ENCODE measurements at places on chromosomes 3 and 15. TPM values are rescaled to one million over a fixed set of nuclear protein-coding genes. Genes with fewer than 3 reads are reported as not detected.

DNA sequence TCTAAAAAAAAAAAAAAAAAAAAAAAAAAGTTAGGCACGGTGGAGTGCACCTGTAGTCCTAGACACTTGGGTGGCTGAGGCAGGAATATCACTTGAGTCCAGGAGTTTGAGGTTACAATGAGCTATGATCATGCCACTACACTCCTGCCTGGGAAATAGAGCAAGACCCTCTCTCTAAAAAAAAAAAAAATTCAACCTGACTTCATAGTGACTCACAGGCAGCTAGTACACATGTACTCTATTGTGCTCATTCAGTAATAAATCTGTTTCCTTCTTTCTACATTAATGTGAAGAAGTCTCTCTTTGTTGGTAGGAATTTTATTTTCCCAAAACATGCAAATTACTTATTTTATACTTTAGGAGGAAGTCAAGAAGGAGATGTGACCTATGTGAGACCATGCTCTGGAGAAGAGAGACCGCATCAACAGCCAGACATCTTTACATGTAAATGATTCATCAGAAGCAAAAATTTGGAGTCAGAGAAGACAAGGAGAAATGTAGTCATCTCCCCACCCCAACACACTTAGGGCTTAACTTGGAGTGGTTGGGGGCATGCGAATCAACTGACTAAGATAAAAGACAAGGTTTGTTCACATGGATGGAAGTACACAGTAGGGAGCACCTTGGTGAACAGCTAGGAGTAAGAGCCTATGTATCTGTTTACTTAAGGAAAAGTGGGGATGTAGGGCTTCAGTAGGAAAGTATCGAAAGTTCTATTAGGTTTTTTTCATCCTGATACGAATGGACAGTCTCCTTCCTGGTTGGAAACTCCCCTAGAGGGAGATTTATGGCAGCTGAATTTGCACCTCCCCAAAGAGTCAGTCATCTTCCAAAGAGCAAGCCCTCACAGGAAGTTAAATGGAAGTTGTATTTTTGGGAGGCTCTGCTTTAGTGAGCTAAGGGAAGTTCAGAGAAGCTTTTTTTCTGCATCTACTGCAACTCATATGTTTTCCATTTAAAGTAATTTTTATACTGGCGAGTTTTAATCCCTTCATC is 23.0 kb upstream of the NMD3 start:
- no peak for DNase-seq
- no peak overlapping the region for H3K27ac ChIP-seq
- H3K36me3 ChIP-seq: no peaks in the 10 kb centered on the region
- H3K4me3 ChIP-seq: no peak overlapping the region
- no peaks in the 10 kb centered on the region for H3K4me1 ChIP-seq

DNA sequence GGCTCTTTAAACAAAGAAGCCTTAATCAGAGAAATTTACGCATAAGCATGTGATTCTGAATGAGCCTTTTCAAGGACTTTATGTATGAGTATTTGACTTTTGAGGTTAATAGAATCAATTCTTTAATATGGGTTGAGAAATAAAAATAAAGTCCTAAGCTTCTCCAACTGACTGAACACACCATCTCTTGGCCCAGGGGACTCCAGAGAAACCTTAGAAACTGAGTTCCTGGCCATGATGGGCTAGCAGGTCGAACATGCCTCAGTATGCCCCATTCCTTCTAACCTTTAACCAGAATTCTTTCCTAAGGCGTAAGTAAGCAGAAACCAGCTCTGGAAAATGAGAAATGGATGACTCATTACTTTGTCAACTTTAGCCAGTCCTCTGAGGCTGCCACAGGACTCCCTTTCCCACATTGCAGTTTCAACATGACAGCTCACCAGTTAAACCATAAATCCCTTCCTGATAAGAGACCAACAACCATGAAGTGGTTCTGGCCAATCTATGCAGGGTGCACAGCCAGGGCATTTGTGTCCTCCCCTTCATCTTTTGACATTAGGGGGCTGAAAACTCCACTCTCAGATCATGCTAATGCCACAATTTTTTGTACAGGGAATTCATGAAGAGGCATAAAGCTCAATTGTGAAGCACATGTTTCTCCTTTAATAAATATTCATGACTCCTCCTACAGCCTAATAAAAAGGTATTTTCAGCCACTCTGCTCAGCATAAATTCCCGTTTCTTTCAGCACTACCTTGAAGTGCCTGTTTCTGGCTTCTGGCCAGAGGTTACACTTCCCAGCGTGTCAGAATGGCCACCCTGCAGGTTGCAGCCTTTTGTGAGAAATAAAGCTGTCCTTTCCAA is 33.3 kb downstream of the TM4SF18 start:
- H3K4me3 ChIP-seq: no peak overlapping the region
- peaks cover 8% of the 10 kb centered on the region for H3K36me3 ChIP-seq
- peak overlapping the region; percentile 96 for H3K27ac ChIP-seq
- H3K27me3 ChIP-seq: no peaks in the 10 kb centered on the region
- no peak for DNase-seq

- no peak overlapping the region for H3K27ac ChIP-seq
- no peaks in the 10 kb centered on the region for H3K36me3 ChIP-seq
- H3K4me3 ChIP-seq: no peak overlapping the region
Measured at GRCh38 chr3:108320746-108321350, 24.5 kb downstream of the HHLA2 start.

DNA sequence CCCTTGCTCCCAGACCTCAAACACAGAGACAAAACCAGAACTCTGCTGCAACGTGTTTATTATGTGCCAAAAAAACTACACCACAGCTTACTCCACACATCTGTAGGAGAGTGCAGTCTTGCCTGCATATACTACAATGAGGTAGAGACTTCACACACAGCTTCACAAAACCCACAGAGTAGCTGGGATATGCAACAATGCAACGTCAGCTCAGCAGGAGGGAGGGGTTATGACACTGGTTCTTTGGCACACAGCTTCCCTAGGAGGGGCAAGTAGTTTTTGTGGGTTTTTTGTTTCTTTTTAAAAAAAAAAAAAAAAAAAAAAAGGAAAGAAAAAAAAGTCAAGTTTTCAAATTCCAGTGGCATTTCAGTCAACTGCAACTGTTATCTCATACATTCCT is 2.9 kb upstream of the RPS17 start:
- H3K4me3 ChIP-seq: no peak overlapping the region
- peaks cover 6% of the 10 kb centered on the region for H3K36me3 ChIP-seq
- H3K4me1 ChIP-seq: peaks cover 23% of the 10 kb centered on the region
- no peak for DNase-seq
- no peak overlapping the region for H3K27ac ChIP-seq
- H3K27me3 ChIP-seq: peaks cover 9% of the 10 kb centered on the region

DNA sequence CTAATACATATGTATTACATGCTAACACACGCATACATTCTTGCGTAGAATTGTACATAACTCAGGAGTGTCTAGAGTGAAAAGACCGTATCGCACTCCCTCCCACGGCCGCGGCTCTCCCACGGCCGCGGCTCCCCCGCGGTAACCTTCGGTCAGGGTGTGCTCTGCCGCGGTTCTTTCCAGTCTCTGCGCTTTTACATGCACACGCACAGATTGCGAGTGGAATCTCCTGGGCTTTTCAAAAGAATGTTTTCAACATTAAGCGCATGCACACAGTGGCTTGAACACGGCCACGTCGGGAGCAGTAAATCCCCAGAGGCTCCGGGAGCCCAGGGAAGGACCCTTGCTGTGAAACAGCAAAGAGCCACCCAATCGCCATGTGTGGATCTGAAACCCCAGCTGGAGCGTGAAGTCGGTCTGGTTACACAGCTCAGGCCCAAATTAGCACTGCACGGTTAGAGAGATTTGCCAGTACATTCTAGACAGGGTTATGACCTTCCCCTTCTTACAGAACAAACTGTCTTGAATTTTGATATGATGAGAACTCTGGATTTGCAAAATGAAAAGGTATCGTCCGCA is 805 bp upstream of the RGMA start:
- no peak overlapping the region for H3K27ac ChIP-seq
- peaks cover 14% of the 10 kb centered on the region for H3K4me1 ChIP-seq
- peak overlapping the region; percentile 64 for H3K4me3 ChIP-seq
- no peaks in the 10 kb centered on the region for H3K36me3 ChIP-seq
- peaks cover 53% of the 10 kb centered on the region for H3K27me3 ChIP-seq

- H3K4me1 ChIP-seq: peaks cover 28% of the 10 kb centered on the region
- no peaks in the 10 kb centered on the region for H3K27me3 ChIP-seq
- H3K4me3 ChIP-seq: peak overlapping the region; percentile 55
- peaks cover 50% of the 10 kb centered on the region for H3K36me3 ChIP-seq
- H3K27ac ChIP-seq: peak overlapping the region; percentile 84
Measured at GRCh38 chr15:101675796-101676582, 23.8 kb upstream of the TM2D3 start.

DNA sequence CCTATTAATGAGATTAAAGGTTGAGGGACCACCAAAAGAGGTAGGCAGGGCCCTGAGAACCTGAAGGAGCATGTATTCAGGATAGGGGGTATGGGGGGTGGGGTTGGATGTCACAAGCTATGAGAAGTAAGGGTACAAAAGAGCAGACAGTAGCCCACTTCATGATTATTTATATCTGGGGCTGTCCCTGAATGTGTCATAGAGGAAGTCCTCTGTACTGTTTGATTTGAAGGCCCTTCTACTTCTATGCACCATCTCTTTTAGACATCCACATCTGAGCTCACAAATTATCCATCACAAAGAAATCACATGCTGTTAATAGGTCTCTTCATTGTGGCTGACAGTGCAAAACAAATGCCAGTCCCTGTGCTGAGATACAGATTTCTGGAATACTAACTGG is 68.6 kb downstream of the FHIT start:
- no peak overlapping the region for H3K4me3 ChIP-seq
- H3K27me3 ChIP-seq: peaks cover 5% of the 10 kb centered on the region
- H3K4me1 ChIP-seq: peaks cover 3% of the 10 kb centered on the region
- DNase-seq: no peak

DNA sequence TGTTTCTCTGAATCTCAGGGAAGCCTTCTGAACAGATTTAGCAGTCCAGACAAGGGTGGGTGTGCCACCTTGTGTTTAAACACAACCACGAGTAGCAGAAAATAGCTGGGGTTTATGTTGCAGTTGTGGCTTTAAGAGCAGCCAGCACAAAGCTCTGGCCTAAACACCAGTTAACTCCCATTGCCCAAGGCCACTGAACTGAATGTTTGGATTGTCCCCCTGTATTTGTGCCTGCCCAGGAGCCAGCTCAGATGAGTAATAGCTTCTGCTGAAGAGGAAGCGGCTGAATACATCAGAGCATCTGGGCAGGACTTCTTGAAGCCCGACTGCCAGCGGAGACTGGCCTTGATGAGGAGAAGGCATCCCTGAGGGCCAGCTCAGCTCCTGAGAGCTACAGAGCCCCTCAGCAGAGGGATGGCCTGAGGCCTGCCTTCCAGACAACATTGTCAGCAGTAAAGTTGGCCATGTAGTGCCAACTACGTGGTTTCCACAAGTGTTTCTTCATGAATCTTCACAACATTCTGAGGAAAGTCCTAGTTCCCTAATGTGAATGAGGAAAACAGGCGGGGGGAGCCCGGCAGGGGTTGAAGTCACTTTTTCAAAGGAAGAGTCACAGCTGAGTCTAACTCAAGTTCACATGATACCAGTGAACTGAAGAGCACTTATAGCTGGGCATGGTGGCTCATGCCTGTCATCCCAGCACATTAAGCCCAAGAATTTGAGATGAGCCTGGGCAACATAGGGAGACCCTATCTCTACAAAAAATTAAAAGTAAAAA is 65.8 kb upstream of the ZBTB38 start:
- no peaks in the 10 kb centered on the region for H3K36me3 ChIP-seq
- peak overlapping the region; percentile 27 for H3K4me3 ChIP-seq
- H3K27me3 ChIP-seq: no peaks in the 10 kb centered on the region
- peak overlapping the region; percentile 89 for H3K27ac ChIP-seq
- H3K4me1 ChIP-seq: peaks cover 30% of the 10 kb centered on the region

DNA sequence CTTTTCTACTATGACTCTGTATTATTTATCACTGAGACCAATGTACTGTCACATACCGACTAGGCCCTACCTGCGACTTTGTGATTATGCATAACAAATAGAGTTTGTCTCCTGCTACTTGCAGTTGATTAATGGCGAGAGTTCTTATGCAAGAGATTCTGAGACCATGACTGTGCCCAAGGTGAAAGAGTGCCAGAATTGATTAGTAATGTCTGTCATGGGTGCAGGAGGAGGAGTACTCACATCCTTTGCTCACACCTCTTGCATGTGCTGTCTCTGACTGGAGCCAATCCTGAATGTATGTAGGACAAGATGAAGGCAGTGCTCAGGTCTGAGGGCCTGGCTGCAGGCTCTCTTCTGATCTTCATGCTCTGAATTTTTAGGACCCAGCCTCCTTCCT is 260.7 kb downstream of the THSD4 start:
- no peak overlapping the region for H3K4me3 ChIP-seq
- H3K4me1 ChIP-seq: no peaks in the 10 kb centered on the region

DNA sequence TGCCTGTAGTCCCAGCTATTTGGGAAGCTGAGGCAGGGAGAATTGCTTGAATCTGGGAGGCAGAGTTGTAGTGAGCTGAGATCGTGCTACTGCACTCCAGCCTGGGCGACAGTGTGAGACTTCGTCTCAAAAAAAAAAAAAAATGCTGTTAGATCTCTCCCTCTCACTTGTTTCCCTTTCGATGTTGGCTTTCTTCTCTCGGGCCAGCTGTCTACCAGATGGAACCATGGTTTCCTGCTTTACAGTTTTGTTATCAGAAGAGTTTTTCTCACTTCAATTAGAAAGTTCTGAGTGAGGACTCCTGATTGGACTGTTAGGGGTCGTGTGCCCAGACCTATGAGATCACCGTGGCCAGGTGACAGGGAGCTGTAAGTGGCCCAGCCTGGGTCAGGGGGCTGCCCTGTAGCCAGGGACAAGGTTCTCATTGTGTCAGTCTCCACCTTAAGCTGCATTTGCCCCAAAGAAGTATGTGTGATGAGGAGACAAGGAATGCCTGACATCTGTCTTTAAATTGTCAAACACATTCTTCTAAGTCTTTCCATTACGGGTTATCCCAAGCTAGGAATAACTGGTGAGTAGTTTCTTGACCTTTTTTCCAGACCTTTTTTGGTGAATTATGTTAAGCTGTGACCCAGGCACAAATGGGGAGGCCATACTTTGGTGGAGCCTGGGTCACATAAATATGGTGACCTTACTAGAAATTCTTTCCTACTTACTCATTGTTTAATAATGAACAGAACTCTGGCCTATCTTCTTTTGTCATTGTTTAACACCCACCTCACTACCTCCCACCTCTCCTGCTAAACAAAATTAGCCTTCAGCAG is 25.2 kb downstream of the SNAPC5 start:
- DNase-seq: no peak
- H3K4me1 ChIP-seq: peaks cover 30% of the 10 kb centered on the region
- peak overlapping the region; percentile 86 for H3K27ac ChIP-seq
- H3K27me3 ChIP-seq: no peaks in the 10 kb centered on the region
- no peak overlapping the region for H3K4me3 ChIP-seq
- H3K36me3 ChIP-seq: no peaks in the 10 kb centered on the region

- no peak overlapping the region for H3K4me3 ChIP-seq
- no peak for DNase-seq
Measured at GRCh38 chr15:82663186-82663600, 16.0 kb upstream of the CPEB1 start.

Gene COLQ
- total RNA-seq: 2.6 TPM

Gene MITF
- total RNA-seq: 6.1 TPM

Gene FRMD5
- not detected for total RNA-seq

Gene LYSMD2
- total RNA-seq: 1.8 TPM

Gene ASB14
- not detected for total RNA-seq

Gene DNAH12
- total RNA-seq: 0.08 TPM

Gene CPLX3
- total RNA-seq: not detected

Gene ARRDC4
- 15.3 TPM for total RNA-seq

Gene PAQR9
- total RNA-seq: not detected

Data from osteocyte (in vitro differentiated cells).